ENCODE measurements at places on chromosomes 16 and 17.

- no peak for DNase-seq
Measured at GRCh38 chr17:3556239-3556915, 1.2 kb downstream of the TRPV3 start.

DNA sequence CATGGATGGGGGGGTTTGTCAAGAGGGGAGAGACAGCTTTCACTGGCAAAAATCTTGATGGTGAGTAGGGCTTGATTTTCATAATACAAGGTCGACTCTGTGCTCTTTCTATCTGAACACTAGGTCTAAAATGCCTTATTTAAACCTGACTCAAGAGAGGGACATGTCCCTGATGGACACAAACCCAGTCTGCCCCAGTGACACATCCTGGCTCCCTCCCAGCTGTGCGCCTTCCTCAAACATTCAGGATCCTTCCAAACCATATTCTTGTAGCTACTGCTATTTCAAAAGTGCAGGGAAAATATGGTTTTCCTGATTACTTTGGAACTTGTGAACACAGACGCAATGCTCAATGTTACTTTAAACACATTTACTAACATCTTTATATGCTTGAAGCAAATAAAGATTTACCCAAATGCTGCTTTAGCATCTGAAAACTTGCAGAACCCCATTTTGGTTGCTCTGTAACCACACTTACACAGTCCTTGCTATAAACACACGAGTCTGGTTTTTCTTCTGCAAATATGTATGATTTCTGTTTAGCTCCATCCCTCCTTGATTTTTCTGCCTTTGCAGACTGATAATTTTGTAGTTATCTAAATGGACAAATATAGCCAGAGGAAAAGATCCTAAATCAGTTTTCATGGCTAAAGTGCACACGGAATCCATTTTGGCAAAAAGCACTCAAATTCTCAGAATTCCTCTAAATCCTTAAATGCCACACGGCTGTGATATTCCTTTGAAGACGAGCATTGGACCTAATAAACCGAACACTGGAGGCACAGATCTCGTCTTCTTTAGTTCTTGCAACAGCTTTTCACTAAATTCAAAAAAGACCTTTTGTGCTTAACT is 499.9 kb upstream of the ZFHX3 start:
- DNase-seq, result no peak

- DNase-seq, result no peak
Measured at GRCh38 chr17:42775534-42776098, 2.4 kb downstream of the VPS25 start.

DNA sequence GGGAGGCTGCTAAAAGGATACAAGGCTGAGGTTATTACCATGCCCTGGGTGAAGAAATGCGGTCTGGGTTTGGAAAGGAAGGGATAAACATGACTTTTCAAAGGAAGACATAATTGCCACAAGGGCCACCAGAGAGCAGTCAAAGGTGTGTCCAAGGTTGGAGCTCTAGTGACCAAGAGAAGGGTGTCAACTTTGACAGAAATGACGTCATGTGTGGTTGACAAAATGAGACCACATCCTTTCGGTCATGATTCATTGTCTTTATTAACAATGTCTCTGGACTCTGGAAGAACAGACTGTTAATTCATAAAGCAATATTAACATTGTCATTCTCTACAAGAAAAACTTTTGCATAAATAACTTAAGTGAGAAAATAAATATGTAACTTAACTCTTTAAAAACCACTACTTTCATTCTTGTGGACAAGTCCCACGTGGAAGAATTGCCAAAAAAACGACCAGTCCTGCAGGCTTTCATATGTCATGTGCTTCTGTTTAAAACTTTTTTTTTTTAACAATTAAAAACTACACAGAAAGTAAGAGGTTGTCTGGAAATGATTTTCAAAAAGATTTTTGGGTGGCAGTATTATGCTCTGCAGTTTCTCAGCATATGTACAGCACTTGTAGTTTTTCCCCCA is 5.0 kb downstream of the SOST start:
- no peak for DNase-seq

DNA sequence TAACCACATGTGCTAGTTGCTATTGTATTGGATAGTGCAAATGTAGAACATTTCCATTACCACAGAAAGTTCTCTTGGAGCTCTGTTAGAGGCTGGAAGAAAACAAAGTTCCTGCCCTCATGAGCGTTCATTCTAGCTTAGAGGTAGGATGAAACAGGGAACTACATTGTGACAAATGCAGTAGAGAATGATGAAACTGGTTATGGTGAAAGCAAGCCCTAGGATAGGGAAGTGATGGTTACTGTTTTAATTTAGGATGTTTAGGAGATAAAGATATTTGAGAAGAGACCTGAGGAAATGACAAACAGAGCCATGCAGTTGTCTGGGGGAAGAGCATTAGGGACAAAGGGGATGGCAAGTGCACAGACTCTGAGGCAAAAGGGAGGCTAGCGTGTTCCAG is 50.7 kb downstream of the AATF start:
- DNase-seq, result no peak

- no peak for DNase-seq
Measured at GRCh38 chr17:49985310-49985990, 9.6 kb downstream of the DLX3 start.

- DNase-seq, result no peak
Measured at GRCh38 chr16:71557954-71558582, 18.8 kb downstream of the TAT start.

DNA sequence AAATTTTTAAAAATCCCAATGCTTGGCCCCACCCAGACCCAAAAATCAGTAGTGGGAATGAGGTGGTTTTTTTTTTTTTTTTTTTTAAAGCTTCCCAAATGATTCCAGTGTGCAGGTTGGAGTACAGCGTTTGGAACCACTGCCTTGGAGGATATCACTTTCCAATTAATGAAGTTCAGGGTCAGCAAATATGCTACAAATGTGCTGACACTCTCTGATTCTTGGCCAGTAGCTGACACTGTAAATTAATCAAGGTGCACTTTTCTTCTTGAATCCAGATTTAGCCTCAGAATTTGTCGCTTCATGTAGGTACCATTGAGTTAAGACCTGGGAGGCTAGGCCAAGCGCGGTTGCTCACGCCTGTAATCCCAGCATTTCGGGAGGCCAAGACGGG is 230.2 kb downstream of the SNX29 start:
- DNase-seq, result no peak

DNA sequence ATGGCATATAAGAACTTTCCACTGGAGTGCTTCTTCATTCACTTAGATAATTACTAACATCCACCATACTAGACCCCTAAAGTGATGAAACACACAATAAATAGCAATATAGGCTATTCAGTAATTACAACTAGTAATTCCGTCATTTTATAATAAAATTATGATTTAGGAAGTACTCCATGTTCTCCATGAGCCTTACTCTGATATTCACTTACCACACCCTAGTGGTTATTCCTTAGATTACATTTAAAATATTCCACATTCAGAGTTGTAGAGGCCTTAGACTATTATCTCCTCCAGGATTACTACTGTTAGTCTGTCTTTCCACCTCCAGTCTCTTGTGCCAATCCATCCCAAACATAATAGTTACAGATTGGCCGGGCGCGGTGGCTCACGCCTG is 62.4 kb downstream of the STH start:
- DNase-seq, result no peak

DNA sequence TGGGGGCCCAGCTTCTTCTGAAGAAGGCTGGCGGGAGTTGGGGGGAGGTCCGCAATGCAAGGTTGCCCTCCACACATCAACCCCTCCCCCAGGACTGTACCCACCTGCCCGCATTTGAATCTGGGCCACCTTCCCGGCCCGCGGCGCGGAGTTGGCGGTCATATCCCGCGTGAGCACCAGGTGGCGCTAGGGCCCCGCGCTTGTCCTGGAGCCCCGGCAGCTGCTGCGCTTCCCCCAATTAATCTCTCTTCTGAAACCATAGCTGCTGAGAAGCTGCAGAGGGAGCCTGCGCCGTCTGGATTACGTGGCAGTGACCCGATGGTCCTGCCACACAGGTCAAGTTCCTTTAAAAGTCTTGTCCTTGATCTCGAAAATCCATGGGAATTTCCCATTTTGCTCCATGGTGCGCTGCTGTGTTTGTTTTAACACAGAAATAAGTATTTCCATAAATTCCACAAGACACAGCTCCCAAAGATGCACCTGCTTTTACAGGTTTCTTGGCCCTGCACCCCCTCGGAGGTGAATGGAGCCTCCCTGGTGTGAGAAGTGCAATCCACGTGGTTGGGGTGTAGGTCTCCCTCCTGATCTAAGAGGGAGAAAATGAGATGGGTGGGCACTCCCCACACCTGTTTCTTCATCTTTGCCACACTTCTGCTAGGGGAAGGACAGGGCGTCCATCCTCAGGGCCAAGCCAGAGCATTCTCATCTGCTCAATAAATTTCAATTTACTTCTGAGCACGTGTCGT is 22.1 kb downstream of the COX4I1 start:
- DNase-seq, result peak; percentile 69

- no peak for DNase-seq
Measured at GRCh38 chr17:54892360-54892759, 8.3 kb upstream of the TOM1L1 start.

DNA sequence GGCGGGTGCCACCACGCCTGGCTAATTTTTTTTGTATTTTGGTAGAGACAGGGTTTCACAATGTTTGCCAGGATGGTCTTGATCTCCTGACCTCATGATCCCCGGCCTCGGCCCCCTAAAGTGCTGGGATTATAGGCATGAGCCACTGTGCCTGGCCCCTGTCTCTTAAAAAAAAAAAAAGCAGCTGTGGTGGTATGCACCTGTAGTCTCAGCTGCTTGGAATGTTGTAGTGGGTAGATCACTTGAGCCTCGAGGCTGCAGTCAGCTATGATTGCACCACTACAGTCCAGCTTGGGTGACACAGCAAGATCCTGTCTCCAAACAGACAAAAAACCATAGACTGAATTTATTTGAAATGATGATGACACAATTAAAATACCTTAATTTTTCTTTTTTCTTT is 24.3 kb downstream of the CDK12 start:
- DNase-seq, result no peak

DNA sequence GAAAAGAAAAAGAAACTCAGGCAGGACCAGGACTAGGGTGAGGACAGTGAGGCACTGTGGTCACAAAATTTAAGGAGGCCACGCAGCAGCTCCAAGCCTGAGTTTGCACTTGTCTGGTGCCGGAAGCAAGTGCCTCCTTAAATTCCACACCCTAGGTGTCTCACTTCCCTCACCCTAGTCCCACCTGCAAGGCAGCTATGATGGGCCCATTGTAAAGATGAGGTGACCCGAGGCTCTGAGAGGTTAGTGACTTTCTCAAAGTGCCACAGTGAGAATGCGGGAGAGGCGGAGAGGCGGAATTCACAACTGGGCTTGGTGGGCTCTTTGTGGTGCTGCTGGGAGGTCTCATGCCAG is 21.5 kb upstream of the EEF2K start:
- DNase-seq, result no peak

DNA sequence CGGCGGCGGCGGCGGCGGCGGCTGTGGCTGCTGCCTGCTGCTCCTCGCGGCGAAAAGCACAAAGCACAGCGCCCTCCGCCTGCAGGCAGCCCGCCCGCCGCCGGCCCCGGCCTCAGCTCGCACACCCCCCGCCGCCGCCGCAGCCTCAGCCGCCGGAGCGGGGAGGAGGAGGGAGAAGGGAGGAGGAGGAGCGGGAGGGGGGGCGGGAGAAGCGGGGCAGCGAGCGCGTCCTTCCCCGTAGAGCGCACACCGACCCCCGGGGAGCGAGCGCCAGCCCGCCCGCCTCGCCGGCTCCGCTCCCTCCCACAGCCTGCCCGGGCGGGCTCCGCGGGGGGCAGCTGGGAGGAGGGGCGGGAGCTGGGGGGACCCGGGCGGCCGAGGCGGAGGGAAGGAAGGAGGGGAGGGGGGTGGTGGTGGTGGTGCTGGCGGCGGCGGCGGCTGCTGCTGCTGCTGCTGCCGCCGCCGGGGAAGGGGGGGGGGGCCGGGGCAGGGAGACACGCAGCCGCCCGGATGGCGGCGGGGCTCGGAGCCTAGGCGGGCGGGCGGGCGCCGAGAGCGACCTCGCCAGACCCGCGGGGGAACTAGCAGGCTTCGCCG is at the start of gene UBTF:
TSS of gene UBTF (minus strand) at position 60 of the 597 bp plus-strand sequence. CDS start 1,446 bp downstream, outside the sequence.
- no peak for DNase-seq

DNA sequence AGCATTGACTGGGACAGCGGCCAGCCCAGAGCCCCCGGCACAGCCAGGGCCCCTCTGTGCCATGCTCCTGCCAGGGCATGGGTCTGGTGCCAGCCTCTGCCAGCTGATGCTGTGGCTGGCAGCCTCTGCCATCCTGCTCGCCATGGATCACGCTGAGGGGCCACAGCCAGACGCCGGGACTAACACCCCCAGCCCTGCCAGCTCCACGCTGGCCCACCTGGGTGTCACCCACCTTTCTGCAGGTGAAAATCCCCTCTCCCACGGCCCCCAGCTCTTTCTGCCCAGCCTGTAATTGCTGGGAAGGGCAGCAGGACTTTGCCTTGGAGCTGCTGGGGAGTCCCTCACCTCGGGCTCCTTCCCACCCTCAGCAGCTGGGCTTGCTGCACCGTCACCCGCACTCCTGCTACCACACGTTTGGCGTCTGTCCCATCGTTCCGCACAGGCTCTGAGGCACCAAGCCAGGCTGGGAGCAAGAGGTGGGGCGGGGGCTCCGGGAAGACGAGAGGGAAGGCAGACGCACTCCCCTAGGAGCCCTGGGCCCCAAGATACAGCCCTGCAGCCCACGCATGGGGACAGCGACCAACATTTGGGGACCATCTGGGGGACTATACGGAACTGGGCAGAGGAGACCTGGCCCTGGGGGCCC is 42.0 kb upstream of the ACSF3 start:
- DNase-seq, result no peak

Measured in stimulated activated CD8-positive, alpha-beta memory T cell treated with anti-CD3 and anti-CD28 coated beads, Interleukin-2, amount 100 ng/mL, for 48 hours (primary cell).